ENCODE measurements at places on chromosomes 1 and 21.

GRCh38 chr21:31609081-31609480, 50.4 kb upstream of the SOD1 start:
- DNase-seq: no peak

DNA sequence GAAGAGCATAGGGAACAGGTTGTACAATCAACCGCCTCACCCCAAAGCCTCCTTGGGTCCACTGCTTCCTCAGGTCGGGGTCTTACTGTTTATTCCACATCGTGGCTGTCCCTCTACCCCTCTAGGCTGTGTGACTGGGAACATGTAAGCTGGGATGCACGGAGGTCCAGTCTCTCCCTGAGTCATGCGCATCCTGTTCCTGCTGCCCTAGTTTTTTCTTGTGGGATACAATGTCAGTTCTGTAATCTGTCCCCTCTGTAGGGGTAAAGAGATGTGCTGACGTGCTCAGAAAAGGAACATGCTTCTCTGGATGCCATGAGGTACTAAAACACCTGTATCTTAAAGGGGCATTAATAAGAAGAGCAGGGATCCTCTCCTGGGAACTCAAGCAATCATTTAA, 66.2 kb downstream of the SLC45A1 start:
- no peak for DNase-seq

DNA sequence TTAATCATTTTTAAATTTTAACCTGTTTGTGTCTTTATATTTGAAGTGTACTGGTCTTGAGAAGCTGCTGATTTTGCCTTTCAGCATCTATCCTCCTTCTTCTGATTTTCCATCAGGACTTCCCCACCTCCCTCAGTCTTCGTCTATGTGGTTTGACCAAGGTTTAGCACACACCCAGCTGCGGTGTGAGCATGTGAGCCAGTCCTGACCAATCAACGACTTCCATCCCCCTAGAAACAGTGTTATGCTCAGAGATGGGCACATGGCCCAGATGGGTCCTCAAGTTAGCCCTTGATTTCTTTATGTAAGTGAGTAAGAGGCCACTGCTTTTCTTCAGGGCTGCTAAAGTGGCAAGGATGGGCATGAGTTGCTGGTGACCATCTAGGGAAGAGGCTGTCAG, 190.8 kb downstream of the MATN1 start:
- no peak for DNase-seq

- DNase-seq: no peak
These were observed 37.0 kb upstream of the PRSS38 start for GRCh38 chr1:227778401-227778947.

DNA sequence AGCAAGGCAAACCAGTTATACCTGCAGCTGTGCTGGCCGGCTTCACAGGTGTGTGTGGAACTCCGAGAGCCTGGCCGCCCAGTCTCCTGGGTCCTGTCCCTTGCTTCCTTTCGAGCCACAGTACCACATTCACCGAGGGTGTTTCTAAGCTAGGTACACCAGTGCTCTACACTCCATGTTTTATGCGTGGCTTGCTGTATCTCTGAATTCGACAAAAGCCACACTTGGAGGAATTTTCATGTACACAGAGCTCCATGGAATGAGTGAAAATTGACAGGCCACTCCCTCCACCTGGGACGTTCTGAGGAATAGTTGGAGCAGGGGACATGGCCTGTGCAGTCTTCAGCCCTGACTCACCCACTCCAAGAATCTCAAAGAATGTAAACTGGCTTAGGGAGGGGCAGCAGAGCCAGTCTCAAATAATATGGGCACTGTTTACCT, 14.0 kb downstream of the ETS2 start:
- no peak for DNase-seq

- DNase-seq: no peak
These were observed 68.7 kb upstream of the ROR1 start for GRCh38 chr1:63705078-63705477.

- no peak for DNase-seq
These were observed 41.6 kb downstream of the AK4 start for GRCh38 chr1:65189576-65190115.

GRCh38 chr21:25421321-25422028, 185.8 kb downstream of the MRPL39 start:
- peak; percentile 24 for DNase-seq

GRCh38 chr21:43024439-43025136, 50.2 kb downstream of the PKNOX1 start:
- no peak for DNase-seq

DNA sequence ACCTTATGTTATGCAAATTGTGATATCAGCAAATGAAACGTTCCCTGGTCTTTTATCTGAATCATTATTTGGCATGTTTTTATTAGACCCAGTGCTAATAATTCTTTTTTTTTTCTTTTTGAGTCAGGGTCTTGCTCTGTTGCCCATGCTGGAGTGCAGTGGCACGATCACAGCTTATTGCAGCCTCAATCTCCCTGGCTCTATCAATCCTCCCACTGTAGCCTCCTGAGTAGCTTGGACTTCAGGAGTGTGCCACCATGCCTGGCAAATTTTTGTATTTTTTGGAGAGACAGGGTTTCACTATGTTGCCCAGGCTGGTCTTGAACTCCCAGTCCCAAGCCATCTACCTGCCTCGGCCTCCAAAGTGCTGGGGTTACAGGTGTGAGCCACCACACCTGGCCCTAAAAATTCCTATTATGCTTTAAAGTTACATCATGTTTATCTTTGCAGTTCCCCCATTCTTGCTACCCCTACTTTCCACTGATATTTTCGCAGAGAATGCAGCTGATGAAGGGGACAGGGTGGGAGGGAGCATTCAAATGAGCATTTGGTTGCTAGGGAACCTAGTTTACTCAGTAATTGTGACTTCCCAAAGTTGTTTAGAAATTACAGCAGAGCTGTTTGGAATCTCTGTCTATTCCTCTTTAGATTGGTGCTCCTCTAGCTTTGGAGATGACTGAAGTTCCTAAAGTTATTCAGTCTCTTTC, 18.4 kb downstream of the C1orf21 start:
- DNase-seq: no peak

DNA sequence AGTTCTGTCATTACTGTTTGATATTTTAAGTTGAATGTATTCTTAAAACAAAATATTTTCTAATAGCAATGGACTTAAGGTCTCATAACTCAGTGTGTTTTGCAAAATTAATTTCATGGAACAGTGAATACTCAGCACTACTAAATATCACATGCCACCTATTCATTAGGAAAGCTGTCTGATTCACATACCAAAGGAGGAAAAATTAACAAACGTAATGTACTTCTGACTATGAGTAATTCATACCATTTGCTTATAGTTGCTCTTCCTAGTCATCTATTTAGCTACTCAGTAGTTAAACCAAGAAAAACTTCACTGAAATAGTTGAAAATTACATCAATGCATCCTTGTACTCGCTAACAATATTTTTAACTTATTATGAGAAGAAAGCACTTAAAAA, 35.2 kb downstream of the TP53BP2 start:
- DNase-seq: no peak

DNA sequence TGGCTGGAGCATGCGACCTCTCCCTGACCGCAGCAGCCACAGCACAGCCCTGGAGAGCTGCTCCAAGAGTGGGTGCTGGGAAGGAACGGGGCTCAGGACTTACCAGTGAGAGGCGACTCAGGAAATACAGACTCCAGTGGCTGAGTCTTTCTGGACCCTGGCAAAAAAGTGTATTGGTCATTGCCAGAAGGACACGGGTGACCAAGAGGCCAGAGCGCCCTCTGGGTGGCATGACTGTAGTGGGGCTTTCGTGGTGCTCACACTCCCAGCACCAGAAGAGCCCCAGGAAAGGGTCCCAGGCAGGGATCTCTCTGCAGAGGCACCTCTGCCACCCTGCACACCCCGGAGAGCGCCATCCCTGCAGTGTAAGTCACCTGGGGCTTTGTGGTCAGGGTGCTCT, 8.9 kb upstream of the PRDM16 start:
- no peak for DNase-seq

GRCh38 chr1:1337793-1338147, 6.7 kb downstream of the TAS1R3 start:
- DNase-seq: peak; percentile 25

- no peak for DNase-seq
These were observed 28.8 kb downstream of the EDN2 start for GRCh38 chr1:41455479-41456332.

All from activated CD4-positive, alpha-beta T cell treated with anti-CD3 and anti-CD28 coated beads, Interleukin-2, amount 50 U/mL, for 24 hours (primary cell).